ENCODE measurements at places on chromosomes 2 and 18. TPM values are rescaled to one million over a fixed set of nuclear protein-coding genes. Genes with fewer than 3 reads are reported as not detected.

The MDH1 gene
- 321 TPM for total RNA-seq

DNA sequence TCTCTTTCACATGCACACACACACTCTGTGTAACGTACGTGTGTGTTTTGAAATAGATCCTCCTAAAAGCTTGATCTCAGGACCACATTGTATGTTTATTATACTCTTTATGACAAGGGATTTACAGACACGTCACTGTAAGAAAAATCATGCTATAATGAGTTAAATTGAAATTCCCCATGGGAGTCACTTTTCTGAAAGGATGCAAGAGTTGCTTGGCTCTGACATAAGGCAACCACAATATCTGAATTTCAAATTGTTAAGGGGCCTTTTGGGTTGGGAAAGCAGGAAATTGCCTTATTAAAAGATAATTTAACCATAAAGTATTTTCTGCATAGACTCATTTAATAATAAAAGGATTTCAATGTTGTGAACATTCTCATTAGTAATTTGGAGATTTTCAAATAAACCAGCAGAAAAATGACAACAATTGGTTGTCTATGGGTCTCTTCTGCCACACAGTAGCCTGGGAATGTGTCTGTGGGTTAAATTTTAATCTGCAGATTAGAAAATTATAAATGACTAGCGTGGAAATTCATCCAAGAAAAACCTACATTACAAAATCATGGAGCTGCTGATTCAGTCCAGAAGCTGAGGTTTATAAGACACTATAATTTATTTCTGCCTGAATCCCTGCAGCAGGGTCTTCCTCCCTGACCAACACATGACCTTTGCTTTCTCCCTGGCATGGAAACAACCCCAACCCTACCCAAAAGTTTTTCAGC lies 75.9 kb upstream of the PID1 start:
- DNase-seq, result no peak

The CPS1 gene
- total RNA-seq, result 13.8 TPM

The PTCD3 gene
- total RNA-seq, result 84.8 TPM

- no peak for DNase-seq
Observed at GRCh38 chr2:110905217-110905616, 172.8 kb downstream of the ACOXL start.

Data from HT1080 (cell line).